T47D (cell line): ENCODE measurements at places on chromosomes 5 and 9.

DNA sequence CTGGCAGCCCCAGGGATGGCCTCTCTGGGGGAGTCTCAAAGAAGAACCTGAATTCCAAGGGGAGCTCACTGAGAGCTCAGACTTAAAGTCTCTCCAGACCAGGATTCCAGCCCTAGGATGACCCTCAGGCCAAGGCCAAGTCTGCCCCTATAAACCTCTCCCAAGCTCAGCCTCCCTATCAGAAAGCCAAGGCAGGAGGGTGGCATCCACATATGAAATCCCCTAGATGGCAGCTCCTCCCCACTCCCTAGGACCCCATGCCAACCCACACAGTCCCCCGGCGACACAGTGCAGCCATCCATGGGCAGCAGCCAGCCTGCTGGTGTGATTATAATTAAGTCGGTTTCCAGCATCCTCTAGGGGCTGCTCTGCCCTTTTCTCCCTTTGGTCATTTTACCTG is 269.9 kb downstream of the CDK5RAP2 start:
- no peak for DNase-seq

- DNase-seq = no peak
Measured at GRCh38 chr9:133505901-133506652, 18.7 kb downstream of the MYMK start.

DNA sequence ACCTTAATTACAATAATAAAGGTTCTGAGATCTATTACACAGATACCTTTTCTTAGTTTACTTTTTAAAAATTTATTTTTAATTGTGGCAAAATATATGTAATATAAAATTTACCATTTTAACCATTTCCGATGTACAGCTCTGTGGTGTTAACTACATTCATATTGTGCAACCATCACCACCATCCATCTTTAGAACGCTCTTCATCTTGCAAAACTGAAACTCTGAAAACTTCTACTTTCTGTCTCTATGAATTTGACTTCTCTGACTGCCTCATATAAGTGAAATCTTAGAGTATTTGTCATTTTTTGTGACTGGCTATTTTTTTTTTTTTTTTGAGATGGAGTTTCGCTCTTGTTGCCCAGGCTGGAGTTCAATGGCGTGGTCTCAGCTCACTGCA is 26.8 kb downstream of the WWC1 start:
- no peak for DNase-seq

DNA sequence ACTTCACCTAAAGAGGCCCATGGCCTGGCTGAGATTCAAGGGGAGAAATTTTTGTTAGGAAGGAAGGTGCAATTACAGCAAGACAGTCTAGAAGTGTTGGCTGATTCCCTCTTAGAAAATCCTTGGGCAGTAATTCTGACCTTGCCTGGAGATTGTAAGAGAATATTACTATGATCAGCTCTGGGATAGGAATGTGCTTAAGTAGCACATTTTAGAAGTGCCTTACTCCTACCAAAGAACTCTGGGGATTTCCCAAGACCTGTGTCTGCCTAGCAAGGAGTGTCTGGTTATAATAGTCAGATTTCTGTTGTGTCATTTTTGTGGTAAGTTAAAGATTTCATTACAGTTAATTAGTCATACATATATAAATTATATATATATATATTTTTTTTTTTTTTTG is 52.3 kb downstream of the NLN start:
- DNase-seq = no peak

DNA sequence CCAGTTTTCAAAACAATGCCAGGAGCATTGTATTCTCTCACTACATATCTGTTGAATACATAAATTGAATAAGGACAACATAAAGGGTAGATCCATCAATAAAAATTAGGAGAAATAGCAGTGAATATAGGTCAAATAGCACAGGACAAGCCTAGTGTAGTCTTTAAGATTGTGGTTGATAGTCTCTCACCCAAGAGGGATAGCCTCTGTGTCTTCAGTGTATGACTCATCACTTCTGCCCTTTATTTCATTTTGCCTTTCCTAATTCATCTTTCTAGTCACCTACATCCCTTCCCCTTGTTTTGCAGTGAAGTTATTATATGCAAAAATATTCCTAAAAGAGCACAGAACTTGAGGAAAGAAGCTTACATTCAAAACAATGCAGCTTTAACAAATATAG is 335.0 kb upstream of the TUSC1 start:
- DNase-seq = no peak

- DNase-seq = no peak
Measured at GRCh38 chr5:60993425-60993824, 48.4 kb downstream of the NDUFAF2 start.

- no peak for DNase-seq
Measured at GRCh38 chr5:119072496-119072895, 1.6 kb downstream of the DMXL1 start.
